ENCODE measurements at places on chromosomes 5 and 9. TPM values are rescaled to one million over a fixed set of nuclear protein-coding genes. Genes with fewer than 3 reads are reported as not detected.

GRCh38 chr5:145495196-145495595, 339.9 kb downstream of the PRELID2 start:
- no peak for DNase-seq
- H3K27me3 ChIP-seq, result no peaks in the 10 kb centered on the region
- peak overlapping the region; percentile 76 for H3K27ac ChIP-seq

GRCh38 chr5:65907135-65907534, 19.2 kb upstream of the ERBIN start:
- H3K4me3 ChIP-seq, result no peak overlapping the region
- DNase-seq, result no peak
- H3K27me3 ChIP-seq, result no peaks in the 10 kb centered on the region
- H3K4me1 ChIP-seq, result no peaks in the 10 kb centered on the region
- H3K27ac ChIP-seq, result no peak overlapping the region

DNA sequence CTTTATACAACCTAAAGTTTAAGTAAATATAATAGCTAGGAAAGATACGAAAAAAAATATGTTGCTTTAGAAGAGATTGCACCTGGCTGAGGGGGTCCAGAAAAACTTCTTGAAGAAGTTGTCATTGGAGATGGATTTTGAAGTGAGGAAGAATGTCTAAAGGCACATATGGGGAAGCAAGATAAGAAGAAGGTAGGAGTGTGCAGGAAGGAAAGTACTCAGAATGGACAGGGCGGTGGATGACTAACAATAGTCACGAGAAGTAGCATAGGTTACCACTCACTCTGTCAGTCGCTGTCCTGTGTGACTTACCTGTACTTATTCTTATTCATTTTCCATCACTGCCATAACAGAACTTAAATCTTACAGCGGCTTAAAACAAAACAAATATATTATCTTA, 251.6 kb downstream of the GRIA1 start:
- no peaks in the 10 kb centered on the region for H3K27me3 ChIP-seq
- no peaks in the 10 kb centered on the region for H3K36me3 ChIP-seq
- no peak for DNase-seq
- no peaks in the 10 kb centered on the region for H3K4me1 ChIP-seq
- H3K27ac ChIP-seq, result no peak overlapping the region

GRCh38 chr9:125431741-125432271, 170.2 kb downstream of the GAPVD1 start:
- no peaks in the 10 kb centered on the region for H3K4me1 ChIP-seq
- no peak overlapping the region for H3K27ac ChIP-seq
- no peaks in the 10 kb centered on the region for H3K27me3 ChIP-seq
- no peaks in the 10 kb centered on the region for H3K36me3 ChIP-seq

DNA sequence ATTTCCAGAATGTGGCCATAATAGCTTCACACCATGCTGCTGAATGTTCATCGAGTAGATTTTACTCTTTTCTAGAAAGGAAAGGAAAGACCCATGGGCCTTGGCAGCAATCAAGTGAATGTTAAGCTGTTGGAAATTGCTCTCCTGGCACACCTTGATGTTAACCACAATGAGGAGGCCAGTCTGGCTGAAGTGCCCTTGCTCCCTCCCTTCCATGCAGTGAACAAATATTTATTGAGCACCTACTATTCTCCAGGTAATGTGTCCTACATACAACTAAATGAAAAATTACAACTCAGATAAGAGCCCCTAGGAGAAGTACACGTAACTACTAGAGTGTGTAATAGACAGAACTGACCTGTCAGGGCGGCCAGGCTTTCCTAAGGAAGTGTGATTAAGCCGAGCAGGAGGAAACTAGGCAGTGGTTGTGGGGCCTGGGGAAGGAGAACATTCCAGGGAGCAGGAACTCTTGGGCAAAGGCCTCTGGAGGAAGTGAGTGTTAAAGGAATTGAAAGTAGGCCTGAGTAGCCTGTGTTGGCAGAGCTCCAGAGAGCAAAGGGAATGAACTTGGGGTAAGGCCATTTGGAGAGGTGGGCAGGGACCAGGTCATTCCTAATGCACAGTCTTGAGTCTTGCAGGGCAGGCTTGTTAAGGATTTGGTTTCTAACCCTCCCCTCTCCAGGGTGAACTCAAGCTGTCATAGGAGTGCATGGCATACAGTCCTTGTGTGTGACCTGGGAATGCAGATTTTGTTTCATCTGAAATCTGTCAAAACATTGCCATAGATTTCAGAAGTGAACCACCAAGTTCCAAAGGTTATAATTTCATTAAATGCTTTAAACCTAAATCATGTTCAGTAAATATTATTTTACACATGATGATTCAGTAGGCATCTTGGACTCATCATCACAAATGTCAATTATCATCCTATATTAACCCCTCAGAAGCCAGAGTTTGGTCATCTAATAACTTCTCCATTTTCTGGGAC, 9.0 kb upstream of the ZSWIM6 start:
- no peaks in the 10 kb centered on the region for H3K36me3 ChIP-seq
- H3K27me3 ChIP-seq, result no peaks in the 10 kb centered on the region
- no peak overlapping the region for H3K4me3 ChIP-seq
- no peak overlapping the region for H3K27ac ChIP-seq

GRCh38 chr5:167271511-167271910, 1019.9 kb upstream of the WWC1 start:
- no peaks in the 10 kb centered on the region for H3K4me1 ChIP-seq
- H3K27me3 ChIP-seq, result no peaks in the 10 kb centered on the region
- H3K4me3 ChIP-seq, result no peak overlapping the region
- DNase-seq, result no peak

DNA sequence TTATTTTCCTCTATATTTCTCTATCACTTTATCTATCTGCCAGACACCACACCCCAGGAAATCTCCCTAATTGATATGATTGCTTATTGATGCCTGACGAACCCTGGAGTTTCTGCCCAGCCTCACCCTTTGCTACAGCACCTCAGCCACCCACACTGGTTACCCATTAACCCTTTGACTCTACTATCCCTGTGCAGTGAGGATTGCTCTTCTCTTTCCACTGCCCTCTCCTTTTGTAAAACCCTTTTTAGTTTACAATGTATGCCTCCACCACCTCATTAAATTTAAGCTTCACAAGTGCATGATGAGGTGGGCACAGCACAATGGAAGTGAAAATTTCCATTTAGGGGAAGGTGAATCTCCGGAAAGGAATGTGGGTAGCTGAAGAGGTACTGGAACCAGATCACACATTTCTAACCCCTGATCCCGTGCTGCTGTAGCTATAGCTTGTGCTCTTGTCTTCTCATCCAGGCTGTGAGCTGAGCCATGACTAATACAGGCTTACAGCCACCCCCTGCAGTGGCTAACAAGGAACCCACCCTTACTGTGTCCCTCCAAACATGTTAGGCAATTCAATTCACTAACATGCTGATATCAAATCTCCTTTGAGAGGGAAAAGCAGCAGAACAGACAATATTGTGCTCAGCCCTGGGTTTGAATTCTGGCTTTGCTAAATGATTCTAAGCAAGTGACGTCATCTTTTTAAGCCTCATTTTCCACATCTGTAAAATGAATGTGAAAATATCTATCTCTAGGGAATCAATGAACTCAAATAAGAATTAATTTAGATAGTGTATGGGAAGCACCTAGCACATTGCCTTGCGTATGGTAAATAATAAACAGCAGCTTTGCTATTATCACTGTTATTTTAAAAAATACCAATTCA, 186.9 kb upstream of the TRIM32 start:
- no peak overlapping the region for H3K4me3 ChIP-seq
- H3K27me3 ChIP-seq, result no peaks in the 10 kb centered on the region
- no peaks in the 10 kb centered on the region for H3K4me1 ChIP-seq

GRCh38 chr5:31481531-31482165, 50.2 kb downstream of the DROSHA start:
- no peak overlapping the region for H3K4me3 ChIP-seq
- no peak for DNase-seq
- H3K36me3 ChIP-seq, result peaks cover 28% of the 10 kb centered on the region
- H3K27me3 ChIP-seq, result no peaks in the 10 kb centered on the region

DNA sequence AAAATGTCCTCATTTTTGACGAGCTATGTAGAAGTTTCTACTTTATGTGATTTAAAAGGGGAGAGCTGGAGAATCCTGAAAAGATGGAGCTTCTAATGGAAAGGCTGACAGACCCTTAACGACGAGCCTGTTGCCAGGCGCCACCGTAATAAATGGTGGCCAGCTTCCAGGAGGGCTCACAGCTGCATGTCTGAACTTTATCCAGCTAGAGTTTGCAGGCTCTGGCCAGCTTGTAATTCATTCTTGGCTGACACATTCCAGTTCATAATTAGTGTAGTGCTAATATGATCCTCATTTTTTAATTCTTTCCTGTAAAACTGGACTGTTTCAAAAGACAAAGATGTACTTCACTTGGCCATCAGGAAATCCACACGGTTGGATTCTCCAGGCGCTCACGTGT, 246.7 kb downstream of the GAS1 start:
- H3K36me3 ChIP-seq, result no peaks in the 10 kb centered on the region
- peaks cover 11% of the 10 kb centered on the region for H3K4me1 ChIP-seq
- no peak overlapping the region for H3K4me3 ChIP-seq

- H3K27ac ChIP-seq, result no peak overlapping the region
- H3K36me3 ChIP-seq, result no peaks in the 10 kb centered on the region
- DNase-seq, result no peak
- no peak overlapping the region for H3K4me3 ChIP-seq
These were observed 168.9 kb downstream of the ERCC6L2 start for GRCh38 chr9:96044401-96044800.

GRCh38 chr9:10562581-10563343, 50.0 kb downstream of the PTPRD start:
- H3K27ac ChIP-seq, result no peak overlapping the region
- no peaks in the 10 kb centered on the region for H3K4me1 ChIP-seq
- no peak overlapping the region for H3K4me3 ChIP-seq
- H3K27me3 ChIP-seq, result no peaks in the 10 kb centered on the region
- DNase-seq, result no peak

GRCh38 chr9:127455324-127455992, 4.1 kb downstream of the LRSAM1 start:
- peaks cover 53% of the 10 kb centered on the region for H3K36me3 ChIP-seq
- H3K27ac ChIP-seq, result no peak overlapping the region
- no peaks in the 10 kb centered on the region for H3K27me3 ChIP-seq
- peaks cover 12% of the 10 kb centered on the region for H3K4me1 ChIP-seq
- H3K4me3 ChIP-seq, result no peak overlapping the region

GRCh38 chr5:158761161-158761560, 338.6 kb downstream of the EBF1 start:
- H3K36me3 ChIP-seq, result no peaks in the 10 kb centered on the region
- H3K4me1 ChIP-seq, result peaks cover 14% of the 10 kb centered on the region
- H3K27me3 ChIP-seq, result no peaks in the 10 kb centered on the region
- no peak for DNase-seq
- no peak overlapping the region for H3K4me3 ChIP-seq

GRCh38 chr9:88737876-88738275, 202.9 kb downstream of the NXNL2 start:
- H3K27me3 ChIP-seq, result no peaks in the 10 kb centered on the region
- no peak overlapping the region for H3K4me3 ChIP-seq
- no peaks in the 10 kb centered on the region for H3K36me3 ChIP-seq
- no peaks in the 10 kb centered on the region for H3K4me1 ChIP-seq
- no peak overlapping the region for H3K27ac ChIP-seq

GRCh38 chr5:25006734-25007133, 362.0 kb upstream of the CDH10 start:
- no peak overlapping the region for H3K27ac ChIP-seq
- no peak overlapping the region for H3K4me3 ChIP-seq
- H3K27me3 ChIP-seq, result no peaks in the 10 kb centered on the region
- DNase-seq, result no peak
- H3K36me3 ChIP-seq, result no peaks in the 10 kb centered on the region

GRCh38 chr5:8320244-8320643, 451.3 kb downstream of the MTRR start:
- no peak overlapping the region for H3K27ac ChIP-seq
- no peaks in the 10 kb centered on the region for H3K27me3 ChIP-seq
- H3K4me3 ChIP-seq, result no peak overlapping the region
- DNase-seq, result no peak
- no peaks in the 10 kb centered on the region for H3K4me1 ChIP-seq

GRCh38 chr5:77904362-77904761, 128.2 kb upstream of the TBCA start:
- H3K27ac ChIP-seq, result no peak overlapping the region
- no peak for DNase-seq
- H3K4me1 ChIP-seq, result no peaks in the 10 kb centered on the region
- H3K4me3 ChIP-seq, result no peak overlapping the region
- H3K36me3 ChIP-seq, result no peaks in the 10 kb centered on the region

DNA sequence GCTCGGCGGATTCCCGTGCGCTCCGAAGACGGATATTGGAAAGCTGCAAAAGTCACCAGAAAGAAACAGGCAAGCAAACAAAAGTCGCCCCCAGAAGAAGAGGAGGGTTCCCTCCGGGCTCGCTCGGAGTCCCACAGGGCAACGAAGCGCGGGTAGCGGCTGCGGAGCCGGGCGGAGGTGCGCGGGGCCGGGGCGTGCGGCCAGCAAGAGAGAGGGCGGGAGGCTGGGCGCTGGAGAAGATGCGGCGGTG, at the start of gene FBN2:
FBN2 (minus strand) TSS at position 246 of the 250 bp plus-strand sequence. CDS start 642 bp downstream, outside the sequence.
- H3K27ac ChIP-seq, result no peak within 1 kb of the TSS
- H3K27me3 ChIP-seq, result peaks cover 15% of the 10 kb centered on the region
- H3K36me3 ChIP-seq, result no peaks in the 10 kb centered on the region
- DNase-seq, result no peak

GRCh38 chr5:14678773-14679334, 14.3 kb downstream of the OTULIN start:
- H3K4me3 ChIP-seq, result no peak overlapping the region
- no peaks in the 10 kb centered on the region for H3K27me3 ChIP-seq
- no peak for DNase-seq
- H3K36me3 ChIP-seq, result peaks cover 11% of the 10 kb centered on the region
- peak overlapping the region; percentile 83 for H3K27ac ChIP-seq

DNA sequence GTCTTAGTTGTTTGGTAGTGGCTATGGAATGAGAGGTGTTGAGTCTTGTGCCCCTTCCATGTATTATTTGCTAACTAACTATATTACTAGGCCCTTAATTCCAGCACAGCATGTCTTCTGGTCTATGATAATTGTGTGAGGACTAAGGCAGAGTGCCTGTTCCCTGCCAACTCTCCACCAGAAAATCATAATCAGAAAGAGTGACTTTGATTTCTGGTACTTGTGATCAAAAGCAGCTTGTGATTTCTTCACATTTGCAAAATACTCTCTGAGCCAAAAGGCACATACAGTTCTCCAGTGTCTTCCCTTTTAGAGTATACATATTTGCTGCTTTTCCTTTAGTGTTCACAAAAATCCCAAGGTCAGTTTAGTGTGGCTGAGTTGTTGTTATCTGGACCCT, 229.9 kb downstream of the GNA14 start:
- no peaks in the 10 kb centered on the region for H3K4me1 ChIP-seq
- no peaks in the 10 kb centered on the region for H3K36me3 ChIP-seq
- H3K4me3 ChIP-seq, result no peak overlapping the region
- DNase-seq, result no peak
- H3K27ac ChIP-seq, result no peak overlapping the region

- H3K4me3 ChIP-seq, result no peak overlapping the region
- no peaks in the 10 kb centered on the region for H3K4me1 ChIP-seq
- no peak overlapping the region for H3K27ac ChIP-seq
- no peaks in the 10 kb centered on the region for H3K36me3 ChIP-seq
These were observed 38.9 kb downstream of the PTTG1 start for GRCh38 chr5:160460377-160461049.

- H3K36me3 ChIP-seq, result no peaks in the 10 kb centered on the region
- peak overlapping the region; percentile 86 for H3K27ac ChIP-seq
- H3K4me1 ChIP-seq, result peaks cover 6% of the 10 kb centered on the region
These were observed 378.0 kb upstream of the PDE4D start for GRCh38 chr5:60271517-60271916.

The SPACA9 gene
- total RNA-seq, result 5.9 TPM

The NUTM2F gene
- not detected for total RNA-seq

The DAB2IP gene
- 71.6 TPM for total RNA-seq

The CNTNAP3 gene
- total RNA-seq, result 9.0 TPM

The MARVELD2 gene
- not detected for total RNA-seq

The KCNV2 gene
- total RNA-seq, result not detected

The GABRA1 gene
- total RNA-seq, result not detected

The CD14 gene
- 122 TPM for total RNA-seq

The PHYHD1 gene
- total RNA-seq, result 46.1 TPM

The CPEB4 gene
- total RNA-seq, result 37.4 TPM

The TNC gene
- total RNA-seq, result 137 TPM

The CCL27 gene
- 9.3 TPM for total RNA-seq

The RARS1 gene
- 24.5 TPM for total RNA-seq

The BTNL3 gene
- not detected for total RNA-seq

Data from ascending aorta (tissue), 2 donors.